ENCODE measurements at places on chromosomes 5 and 9.

DNA sequence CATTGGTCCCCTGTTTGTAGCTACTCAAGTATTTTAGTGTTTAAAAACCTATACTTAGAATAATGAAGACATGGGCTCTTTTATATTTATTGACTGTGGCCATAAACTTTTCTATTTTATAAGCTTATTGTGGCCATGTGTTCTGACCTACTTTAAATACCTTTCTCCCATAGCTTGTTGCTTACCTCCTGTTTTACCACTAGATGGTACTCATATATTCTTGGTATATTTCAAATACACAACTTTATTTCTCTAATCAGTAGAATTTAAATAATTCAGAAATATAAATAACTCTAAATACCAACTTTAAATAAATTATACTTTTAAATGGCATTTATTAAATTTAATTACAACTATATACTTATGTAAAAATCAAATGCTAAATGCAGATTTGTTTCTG is 498.0 kb downstream of the PRDM9 start:
- no peak for DNase-seq

DNA sequence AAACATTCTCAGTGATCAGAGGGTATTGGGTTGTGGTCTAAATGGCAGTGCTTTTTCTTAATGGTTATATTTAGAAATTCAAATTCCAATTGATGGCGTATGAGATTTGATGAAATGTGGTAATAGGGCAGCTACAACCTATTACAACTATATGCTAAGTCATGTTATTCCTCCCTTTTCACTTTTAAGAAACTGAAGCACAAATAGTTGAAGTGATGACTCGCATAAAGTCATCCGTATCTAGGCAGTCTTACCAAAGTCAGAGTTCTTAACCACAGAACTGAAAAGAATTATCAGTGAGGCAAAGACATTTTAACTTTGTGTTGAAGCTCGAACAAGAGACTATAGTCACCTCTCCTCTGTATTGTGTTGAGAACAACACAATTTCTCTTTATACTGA is 28.2 kb downstream of the C9orf152 start:
- no peak for DNase-seq

DNA sequence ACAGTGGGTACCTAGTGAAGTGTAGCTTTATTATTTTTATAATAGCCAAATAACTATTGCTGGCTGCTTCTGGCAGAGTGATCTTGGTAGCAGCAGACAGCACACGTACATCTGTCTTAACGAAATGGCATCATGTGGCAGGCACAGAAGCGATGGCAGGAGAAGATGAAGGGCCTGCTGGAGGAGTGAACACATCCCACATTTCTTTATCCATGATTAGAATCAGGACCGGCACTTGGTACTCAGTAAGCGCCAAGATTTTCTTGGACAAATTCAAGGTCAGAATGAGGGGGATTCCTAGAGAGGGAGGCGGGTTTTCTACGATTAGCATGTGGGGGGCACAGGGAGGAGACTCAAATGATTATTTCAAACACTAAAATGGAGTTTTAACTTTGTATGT is 23.0 kb upstream of the ZNF366 start:
- DNase-seq, result no peak

- peak; percentile 35 for DNase-seq
Measured at GRCh38 chr5:111511831-111512374, 432 bp downstream of the STARD4 start.
